ENCODE measurements at places on chromosomes 4 and X. TPM values are rescaled to one million over a fixed set of nuclear protein-coding genes. Genes with fewer than 3 reads are reported as not detected.

DNA sequence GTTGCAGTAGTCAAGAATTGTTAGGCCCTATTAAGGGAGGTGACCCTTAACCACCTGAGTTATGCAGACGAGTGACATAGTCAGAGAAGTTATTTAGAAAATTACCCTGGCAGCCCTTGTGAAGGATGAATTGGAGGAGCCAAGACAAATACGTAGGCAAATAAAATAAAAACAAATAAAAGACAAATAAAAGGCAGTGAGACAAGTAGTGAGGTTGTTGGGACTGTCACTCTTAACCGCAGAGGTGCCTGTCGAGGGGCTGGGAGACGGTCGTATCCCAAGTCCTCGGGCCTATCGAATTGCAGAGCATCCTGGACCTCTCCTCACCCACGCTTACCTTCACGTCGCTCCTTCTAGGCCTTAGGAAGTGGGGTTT lies 58.0 kb upstream of the ZC4H2 start:
- no peak overlapping the region for H3K27ac ChIP-seq
- H3K4me1 ChIP-seq, result no peaks in the 10 kb centered on the region
- H3K4me3 ChIP-seq, result peak overlapping the region; percentile 81
- H3K36me3 ChIP-seq, result no peaks in the 10 kb centered on the region

- peak; percentile 48 for DNase-seq
- no peaks in the 10 kb centered on the region for H3K27me3 ChIP-seq
- peak overlapping the region; percentile 99 for H3K27ac ChIP-seq
- peak overlapping the region; percentile 89 for H3K4me3 ChIP-seq
- H3K4me1 ChIP-seq, result peaks cover 4% of the 10 kb centered on the region
Observed at GRCh38 chrX:153973127-153974002, 811 bp downstream of the TMEM187 start.

DNA sequence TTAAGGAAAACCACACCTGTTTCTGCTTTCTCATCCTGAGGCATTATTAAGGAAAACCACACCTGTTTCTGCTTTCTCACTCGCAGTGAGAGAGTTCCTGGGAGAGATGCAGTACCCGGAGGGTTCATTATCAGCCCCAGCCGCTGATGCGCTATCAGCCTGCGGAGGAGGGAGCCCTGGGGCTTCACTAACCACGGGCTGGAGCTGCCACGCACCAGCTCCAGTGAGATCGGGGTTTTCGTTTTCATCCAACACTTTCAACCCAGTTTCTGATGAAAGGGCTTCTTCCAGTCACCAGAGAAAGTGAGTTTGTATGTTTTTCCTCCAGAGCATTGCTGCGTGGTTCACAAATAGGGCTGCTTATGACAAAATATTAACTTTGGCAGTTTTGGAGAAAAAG lies 93.2 kb upstream of the PRKX start:
- H3K4me1 ChIP-seq, result no peaks in the 10 kb centered on the region
- no peak overlapping the region for H3K27ac ChIP-seq
- H3K36me3 ChIP-seq, result no peaks in the 10 kb centered on the region
- no peaks in the 10 kb centered on the region for H3K27me3 ChIP-seq
- no peak overlapping the region for H3K4me3 ChIP-seq

DNA sequence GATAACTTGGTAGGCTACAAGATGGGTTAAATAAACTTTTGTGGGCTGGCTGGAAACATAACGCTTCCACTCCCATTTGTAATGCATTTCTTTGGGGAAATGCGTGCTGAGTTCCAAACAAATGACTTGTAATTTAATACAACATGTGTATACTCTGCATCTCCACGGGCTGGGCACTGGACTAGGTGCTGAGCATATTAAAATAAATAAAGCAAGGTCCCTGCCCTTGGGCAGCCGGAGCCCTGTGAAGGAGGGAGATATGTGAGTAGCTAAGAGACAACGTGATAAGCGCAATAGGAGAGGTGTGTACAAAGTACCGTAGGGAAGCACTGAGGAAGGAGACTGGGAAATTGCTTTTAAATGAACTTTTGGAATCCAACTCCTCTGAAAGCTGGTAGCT lies 147.2 kb upstream of the RBPJ start:
- H3K27ac ChIP-seq, result no peak overlapping the region
- H3K4me3 ChIP-seq, result peak overlapping the region; percentile 18
- H3K36me3 ChIP-seq, result no peaks in the 10 kb centered on the region
- H3K27me3 ChIP-seq, result no peaks in the 10 kb centered on the region
- no peak for DNase-seq

- no peak overlapping the region for H3K27ac ChIP-seq
- no peak overlapping the region for H3K4me3 ChIP-seq
- DNase-seq, result no peak
- H3K27me3 ChIP-seq, result no peaks in the 10 kb centered on the region
- H3K36me3 ChIP-seq, result peaks cover 4% of the 10 kb centered on the region
- H3K4me1 ChIP-seq, result no peaks in the 10 kb centered on the region
Observed at GRCh38 chr4:5609306-5610007, 98.9 kb downstream of the EVC2 start.

DNA sequence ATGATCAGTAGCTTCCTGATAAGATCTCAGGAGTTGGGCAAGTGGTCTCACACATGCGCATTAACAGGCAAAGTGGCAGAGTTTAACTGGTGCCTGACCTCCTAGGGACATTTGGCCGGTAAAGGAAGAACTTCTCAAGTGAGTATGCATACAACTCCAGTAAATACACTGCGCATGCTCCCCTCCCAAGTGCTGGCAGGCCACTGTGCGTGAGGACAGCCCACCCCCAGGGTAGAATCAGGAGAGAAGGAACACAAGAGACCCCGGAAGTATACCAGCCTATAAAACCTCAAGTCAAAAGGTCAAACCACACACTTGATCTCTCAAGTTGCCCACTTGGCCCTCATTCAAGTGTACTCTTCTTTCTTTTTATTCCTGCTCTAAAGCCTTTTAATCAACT lies 225.5 kb upstream of the ANKRD50 start:
- no peak for DNase-seq
- H3K27me3 ChIP-seq, result no peaks in the 10 kb centered on the region
- H3K4me1 ChIP-seq, result peaks cover 11% of the 10 kb centered on the region
- H3K4me3 ChIP-seq, result no peak overlapping the region
- no peak overlapping the region for H3K27ac ChIP-seq

DNA sequence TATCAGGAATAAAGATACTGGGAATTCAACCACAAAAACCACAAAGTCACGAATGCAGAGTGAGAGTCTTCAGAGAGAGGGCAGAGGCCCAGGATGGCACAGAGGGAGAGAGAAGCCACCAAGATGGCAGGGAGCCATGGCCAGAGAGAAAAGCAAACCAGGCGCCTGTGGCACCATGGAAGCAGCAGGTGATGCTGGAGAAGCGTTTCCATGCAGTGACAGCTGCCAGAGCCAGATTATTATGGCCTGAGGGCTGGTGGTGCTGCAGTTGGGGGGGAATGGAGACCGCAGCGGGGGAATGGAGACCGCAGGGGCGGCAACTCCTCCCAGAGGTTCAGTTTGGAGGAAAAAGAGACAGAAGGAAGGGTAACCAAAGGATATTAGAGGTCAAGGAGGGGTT lies 5.8 kb downstream of the TAFAZZIN start:
- H3K27ac ChIP-seq, result no peak overlapping the region
- H3K4me1 ChIP-seq, result no peaks in the 10 kb centered on the region
- H3K27me3 ChIP-seq, result no peaks in the 10 kb centered on the region
- H3K36me3 ChIP-seq, result no peaks in the 10 kb centered on the region
- H3K4me3 ChIP-seq, result no peak overlapping the region
- no peak for DNase-seq

GRCh38 chr4:119629142-119629471 lies 503 bp upstream of the PDE5A start:
- H3K4me3 ChIP-seq, result peak overlapping the region; percentile 78
- DNase-seq, result no peak

DNA sequence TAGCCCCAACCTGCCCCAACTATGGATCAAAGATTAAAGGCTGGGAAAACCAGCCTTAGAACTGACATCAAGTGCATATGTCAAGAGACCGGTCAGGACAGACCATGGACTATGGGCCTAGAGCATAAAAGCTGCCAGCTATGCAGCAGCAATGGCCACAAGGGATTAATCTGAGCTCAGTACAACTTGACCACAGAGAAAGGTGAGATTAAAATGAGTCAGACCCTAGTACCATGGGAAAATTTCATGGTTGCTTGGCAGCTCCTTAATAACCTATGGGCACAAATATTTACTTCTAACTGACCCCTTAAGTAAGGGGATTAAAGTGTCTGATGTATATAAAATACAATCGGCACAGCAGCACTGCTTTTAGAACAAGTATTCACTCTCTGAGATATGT lies 54.4 kb downstream of the CBR4 start:
- no peak for DNase-seq
- H3K36me3 ChIP-seq, result no peaks in the 10 kb centered on the region
- peaks cover 3% of the 10 kb centered on the region for H3K4me1 ChIP-seq
- H3K4me3 ChIP-seq, result no peak overlapping the region
- no peak overlapping the region for H3K27ac ChIP-seq

GRCh38 chrX:153411255-153411987 lies at the start of gene ZFP92:
Gene ZFP92, plus strand, starts transcription at chrX:153411472. Its CDS starts 6,851 bp downstream, at chrX:153418323.
- H3K4me1 ChIP-seq, result no peaks in the 10 kb centered on the region
- DNase-seq, result no peak
- H3K36me3 ChIP-seq, result no peaks in the 10 kb centered on the region

DNA sequence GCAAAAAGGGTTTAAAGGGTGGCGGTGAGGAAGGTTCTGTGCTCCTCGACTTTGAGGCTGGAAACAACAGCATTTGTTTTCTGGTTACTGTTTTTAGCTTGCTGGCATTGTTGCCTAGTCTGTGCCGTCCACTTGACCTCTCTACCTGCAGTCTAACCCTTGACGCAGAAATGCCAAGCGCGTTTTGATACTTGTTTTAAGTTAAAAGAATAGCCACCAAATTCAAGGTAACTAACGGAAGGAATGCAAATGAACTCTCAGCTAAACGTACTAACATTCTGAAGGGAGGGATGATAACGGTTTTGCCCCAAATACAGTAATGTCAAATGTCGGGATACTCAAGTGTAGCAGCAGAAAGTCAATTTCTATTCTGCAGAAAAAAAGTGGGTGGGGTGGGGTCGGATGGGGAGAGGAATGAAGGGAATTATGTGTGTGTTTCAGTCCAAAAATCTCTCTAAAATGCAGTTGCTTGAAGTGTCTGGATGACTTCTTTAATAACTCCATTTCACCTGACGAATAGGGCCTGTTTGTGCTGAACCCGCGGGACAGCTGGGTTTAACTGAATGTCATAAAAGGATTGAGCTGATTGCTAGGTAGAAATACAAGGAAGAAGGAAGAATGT lies 3.4 kb upstream of the NKX6-1 start:
- no peak for DNase-seq
- H3K27me3 ChIP-seq, result peaks cover 75% of the 10 kb centered on the region
- no peak overlapping the region for H3K4me3 ChIP-seq
- H3K36me3 ChIP-seq, result no peaks in the 10 kb centered on the region
- peaks cover 8% of the 10 kb centered on the region for H3K4me1 ChIP-seq

CHRDL1 gene
- total RNA-seq, result 2.6 TPM

ZXDA gene
- total RNA-seq, result not detected

GC gene
- 1.0 TPM for total RNA-seq

GPR82 gene
- not detected for total RNA-seq

RIBC1 gene
- total RNA-seq, result 2.3 TPM

TTC29 gene
- total RNA-seq, result 2.7 TPM

FGD1 gene
- 34.3 TPM for total RNA-seq

NXF3 gene
- 0.23 TPM for total RNA-seq

POLA1 gene
- 50.8 TPM for total RNA-seq
